ENCODE measurements at places on chromosomes 6 and 20.

GRCh38 chr6:21138336-21139069, 455.0 kb upstream of the SOX4 start:
- no peak for DNase-seq

DNA sequence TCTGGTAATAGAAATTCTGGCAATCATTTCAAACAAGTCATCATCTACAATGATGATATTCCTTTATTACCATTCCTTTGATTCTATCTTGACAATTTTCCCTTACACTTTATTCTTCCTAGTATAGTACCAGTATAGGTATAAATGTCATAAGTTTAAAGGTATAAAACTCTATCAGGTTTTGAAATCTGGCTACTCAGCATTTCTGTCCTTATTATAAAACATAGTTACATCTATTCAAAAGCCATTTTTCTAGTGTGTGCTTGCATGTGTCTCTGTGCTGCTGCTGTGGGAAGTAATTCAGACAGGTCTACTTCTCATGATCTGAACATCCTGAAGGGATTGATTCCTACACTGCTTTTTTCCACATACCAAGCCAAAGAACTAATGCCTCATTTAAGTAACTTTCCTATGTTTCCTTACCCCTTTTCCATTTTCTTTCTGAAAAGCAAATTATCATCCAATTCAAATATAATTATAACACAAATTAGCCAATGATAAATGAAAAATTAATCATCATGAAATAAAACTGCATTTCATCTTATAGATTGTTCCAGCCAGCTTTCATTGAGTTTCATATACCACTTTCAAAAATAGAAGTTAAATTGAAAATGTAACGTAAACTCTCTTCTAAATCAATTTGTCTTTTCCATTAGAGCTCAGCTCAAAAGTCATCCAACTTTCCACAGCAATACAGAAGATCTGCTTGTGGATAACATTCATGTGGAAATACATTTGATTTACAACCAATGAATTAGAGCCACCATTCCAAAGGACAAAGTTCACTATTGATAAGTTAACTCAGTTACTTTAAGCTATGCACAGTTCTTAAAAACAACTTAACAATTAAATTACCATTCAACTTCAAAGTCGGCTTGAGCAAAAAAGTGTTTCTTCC, 35.9 kb downstream of the COL12A1 start:
- no peak for DNase-seq

DNA sequence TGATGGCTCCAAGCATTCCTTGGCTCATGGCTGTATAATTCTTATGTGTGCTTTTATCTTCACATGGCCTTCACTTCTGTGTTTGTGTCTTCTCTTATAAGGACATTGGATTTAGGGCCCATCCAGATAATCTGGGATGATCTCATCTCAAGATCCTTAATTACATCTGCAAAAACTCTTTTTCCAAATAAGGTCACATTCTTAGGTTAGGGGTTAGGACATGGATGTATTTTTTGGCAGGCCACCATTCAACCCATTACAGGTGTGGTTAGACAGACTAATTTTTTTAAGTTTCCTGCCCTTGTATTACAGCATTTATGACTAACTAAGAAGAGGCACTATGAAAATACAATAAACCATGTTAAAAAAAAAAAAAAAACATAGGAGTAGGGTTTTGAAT, 254.0 kb downstream of the TPBG start:
- no peak for DNase-seq

DNA sequence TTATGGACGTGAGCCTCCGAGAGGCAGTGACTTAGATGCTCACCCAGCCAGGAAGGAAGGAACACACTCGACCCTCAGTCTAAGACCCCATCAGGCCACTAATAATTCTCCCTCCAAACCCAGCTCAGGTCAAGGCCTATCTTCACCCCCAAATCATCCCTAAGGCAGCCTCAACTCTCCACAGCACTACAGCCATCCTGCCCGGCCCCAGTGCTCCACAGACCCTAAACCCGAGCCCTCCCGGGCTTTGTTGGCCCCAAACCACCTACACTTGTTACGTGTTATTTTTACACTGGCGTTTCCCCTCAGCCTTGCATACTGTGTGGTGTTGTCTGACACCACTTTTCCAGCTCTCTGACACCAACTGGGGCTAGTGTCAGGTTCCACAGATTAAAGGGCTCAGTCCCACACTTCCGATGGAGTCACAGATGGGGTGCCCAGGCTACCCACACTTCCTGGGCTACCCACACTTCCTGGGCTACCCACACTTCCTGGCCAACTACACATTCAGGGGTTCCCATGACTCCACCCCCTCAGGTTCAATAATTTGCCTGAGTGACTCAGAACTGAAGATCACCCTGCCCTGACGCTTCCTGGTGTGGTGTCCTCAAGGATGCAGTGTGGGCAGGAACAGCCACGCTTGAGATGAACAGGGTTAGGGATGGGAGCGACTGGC, 25.3 kb downstream of the RBCK1 start:
- DNase-seq = peak; percentile 46

- no peak for DNase-seq
These were observed 15.3 kb downstream of the NTSR1 start for GRCh38 chr20:62723768-62724450.

Data from activated T-helper 1 cell treated with anti-CD3 and anti-CD28 coated beads, Interleukin-2, amount 50 U/mL, for 16 hours (primary cell).